ENCODE measurements at places on chromosomes 6 and 20. TPM values are rescaled to one million over a fixed set of nuclear protein-coding genes. Genes with fewer than 3 reads are reported as not detected.

DNA sequence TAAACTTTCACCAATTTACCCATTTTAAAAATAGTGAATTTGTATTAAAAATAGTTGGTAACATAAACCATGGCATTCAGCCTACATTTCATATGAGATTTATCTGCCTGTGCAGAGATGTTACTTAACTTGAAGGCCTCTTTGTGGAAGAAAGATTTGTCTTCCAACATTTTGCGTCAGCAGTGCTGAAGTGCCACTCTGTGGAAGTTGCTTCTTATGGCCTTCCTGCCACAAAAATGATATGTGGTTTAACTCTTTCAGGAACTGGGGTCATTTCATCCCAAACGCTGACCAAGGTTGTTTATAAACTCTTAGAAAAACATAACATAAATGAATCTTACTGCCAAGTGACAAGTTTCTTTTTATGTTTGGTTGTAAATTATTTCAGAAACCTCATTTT is 246.8 kb downstream of the ARID1B start:
- DNase-seq, result no peak

DNA sequence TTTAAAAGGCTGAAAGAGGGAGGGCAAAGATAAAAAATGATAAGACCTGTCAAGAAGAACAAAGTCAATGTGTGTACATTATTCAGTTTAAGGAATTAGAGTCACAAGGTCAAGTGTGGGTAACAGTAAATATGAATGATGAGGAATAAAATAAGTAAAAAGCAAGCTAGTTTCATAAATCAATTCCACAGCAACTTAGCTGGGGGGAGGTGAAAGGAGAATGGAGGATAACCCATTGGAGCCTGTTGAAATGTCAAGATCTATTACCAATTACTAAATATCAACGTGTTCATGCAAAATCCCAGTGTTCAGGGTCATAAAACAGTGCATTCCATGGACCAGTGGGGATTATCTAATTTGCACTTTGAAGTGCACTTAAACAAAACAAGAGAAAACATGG is 242.9 kb downstream of the TBX18 start:
- DNase-seq, result no peak

DNA sequence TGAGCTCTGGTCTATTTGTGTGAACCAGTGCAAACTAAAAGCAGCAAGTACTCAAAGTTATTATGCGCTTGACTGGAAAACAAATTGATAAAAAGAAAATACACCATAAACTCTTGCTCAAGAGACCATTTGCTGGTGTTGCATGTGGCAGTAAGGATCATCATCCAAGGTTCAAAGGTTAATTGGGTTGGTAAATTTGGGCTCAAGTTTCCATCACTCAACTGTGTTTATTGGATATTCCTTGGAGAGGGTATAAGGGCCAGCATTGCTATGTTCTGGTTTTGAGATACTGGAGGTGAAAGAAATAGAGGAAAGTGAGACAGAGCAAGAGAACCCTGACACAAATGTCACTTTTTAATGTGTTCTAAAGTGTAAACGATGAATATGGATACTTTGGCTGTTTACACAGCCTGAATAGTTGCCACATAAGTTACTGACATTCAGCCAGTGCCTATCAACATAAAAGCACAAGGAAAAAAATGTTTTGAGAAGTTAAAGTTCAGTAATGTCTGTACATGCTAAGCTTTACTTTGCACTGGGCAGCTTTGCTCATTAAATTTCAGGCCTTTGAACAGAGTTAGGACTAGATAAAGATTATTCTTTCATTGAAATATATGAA is 736.1 kb downstream of the HDGFL1 start:
- no peak for DNase-seq

CPNE1 gene
- 252 TPM for total RNA-seq

SSTR4 gene
- not detected for total RNA-seq

PSORS1C2 gene
- total RNA-seq, result not detected

SLC52A3 gene
- total RNA-seq, result not detected

PGBD1 gene
- 1.7 TPM for total RNA-seq

MRPL14 gene
- total RNA-seq, result 37.6 TPM
